Epithelial cell of esophagus (primary cell): ENCODE measurements at places on chromosomes 12 and 14.
A peak's percentile ranks its signal among the peaks of the same experiment; 100 is the strongest.

DNA sequence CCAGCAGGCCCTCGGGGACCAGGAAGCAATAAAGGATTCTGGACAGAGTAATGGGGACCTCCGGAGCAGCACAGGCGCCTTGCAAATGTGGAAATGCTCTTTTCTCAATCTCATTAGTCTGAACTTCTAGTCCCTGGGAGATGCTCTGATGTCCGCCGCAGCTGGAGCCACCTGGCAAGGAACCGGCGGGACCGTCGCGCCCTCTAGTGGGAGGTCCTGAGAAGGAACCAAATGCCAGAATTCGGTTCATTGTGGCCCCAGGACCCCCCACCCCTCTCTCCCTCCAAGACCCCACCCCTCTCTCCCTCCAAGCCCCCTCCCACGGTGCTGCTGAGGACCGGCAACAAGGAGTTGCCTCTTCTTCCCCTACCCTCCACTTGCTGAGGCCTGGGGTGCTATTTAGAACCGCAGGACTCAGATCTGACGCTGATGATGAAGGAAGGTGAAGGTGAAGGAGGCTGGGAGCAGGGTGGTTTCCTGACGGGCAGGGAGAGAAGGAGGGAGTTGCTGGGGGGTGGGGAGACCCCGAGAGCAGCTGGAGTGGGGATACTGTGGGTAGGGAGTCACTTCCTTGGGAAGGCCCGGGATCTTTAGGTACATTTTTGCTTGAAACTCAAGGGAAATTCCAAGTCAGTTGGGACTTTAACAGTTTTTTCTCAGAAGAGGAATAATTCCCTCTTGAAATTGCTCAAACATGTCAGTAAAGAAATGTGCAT lies 42.5 kb downstream of the SMIM41 start:
- DNase-seq: peak; percentile 58

GRCh38 chr12:9340422-9341259 lies 132.4 kb upstream of the PZP start:
- DNase-seq: no peak

DNA sequence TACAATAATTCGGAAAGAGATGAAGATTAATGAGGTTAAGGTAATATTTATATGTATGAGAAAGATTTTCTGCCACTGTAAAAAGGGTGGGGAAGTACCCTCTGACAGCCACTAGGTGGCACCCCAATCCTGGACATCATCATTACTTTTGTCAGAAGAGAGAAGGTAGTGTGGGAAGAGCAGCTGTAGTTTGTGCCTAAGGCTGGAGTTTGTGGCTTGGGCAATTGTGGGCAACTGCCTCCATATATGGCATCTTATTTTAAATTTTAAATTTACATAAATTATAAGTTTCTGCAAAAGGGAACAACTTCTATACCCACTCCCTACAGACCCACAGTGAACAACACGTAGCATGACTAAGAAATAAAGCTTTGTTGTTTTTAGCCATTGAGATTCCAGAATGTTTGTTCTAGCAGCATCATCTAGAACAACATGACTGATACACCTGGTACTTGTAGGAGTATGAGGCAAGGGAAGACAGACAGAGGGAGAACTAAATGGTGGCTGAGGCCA lies 34.4 kb upstream of the SYCP3 start:
- peak; percentile 77 for DNase-seq

DNA sequence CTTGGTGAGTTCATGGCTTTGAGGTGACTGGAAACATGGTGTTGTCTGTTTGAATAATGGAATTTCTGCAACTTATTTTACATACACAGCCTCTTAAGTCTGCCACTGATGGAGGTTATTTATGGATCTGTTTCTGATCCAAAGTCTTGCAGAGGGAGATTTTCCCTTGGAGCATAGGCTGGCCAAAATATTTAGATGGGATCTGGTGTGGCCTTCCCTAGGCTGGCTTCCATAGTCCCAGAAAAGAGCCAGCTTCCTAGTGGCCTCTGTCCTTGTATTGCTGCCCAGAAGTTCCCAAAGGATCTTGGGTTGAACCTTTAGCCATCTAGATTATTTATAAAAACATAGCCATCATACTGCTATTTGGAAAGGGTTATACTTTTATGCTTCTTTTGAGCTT lies 491.1 kb upstream of the RGS6 start:
- no peak for DNase-seq

DNA sequence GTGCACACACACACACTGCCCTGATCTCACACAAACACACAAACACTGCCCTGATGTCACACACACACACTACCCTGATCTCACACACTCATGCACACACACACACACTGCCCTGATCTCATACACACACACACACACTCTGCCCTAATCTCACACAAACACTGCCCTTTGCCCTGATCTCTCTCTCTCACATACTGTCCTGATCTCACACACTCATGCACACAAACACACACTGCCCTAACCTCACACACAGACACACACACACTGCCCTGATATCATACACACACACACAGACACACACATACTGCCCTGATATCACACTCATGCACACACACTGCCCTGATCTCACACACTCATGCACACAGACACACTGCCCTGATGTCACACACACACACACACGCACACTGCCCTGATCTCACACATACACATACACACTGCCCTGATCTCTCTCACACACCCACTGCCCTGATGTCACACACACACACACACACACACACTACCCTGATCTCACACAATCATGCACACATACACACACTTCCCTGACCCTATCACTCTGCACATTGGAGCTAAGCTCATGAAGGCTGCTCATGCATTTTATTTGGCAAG lies 97.6 kb upstream of the DIO3 start:
- no peak for DNase-seq

GRCh38 chr12:129440278-129440677 lies 463.5 kb downstream of the TMEM132D start:
- DNase-seq: no peak

DNA sequence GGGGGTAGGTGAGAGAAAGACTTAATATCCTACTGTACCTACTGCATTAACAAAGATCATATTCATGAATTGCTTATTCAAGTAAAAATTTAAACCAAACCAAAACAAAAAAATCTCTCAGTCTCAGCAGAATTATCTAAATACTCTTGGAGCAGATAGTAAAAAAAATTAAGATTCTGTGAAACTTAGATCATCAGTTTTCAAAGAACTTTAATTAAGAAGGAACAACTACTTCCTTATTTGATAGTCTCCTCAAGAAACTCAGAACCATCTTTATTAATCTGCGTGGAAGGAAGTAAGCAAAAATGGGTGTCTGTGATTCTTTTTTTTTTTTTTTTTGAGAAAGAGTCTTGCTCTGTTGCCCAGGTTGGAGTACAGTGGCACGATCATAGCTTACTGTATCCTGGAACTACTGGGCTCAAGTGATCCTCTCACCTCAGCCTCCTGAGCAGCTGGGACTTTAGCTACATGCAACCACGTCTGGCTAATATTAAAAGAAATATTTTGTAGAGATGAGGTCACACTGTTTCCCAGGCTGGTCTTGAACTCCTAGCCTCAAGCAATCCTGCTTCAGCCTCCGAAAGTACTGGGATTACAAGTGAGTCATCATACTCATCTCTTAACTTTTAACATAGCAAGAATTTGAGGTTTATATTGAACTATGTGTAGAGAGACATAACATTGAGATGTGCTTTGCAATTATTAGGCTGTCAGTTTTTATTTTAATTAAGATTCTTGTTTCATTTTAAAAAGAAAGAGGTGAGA lies 37.4 kb downstream of the GAS2L3 start:
- peak; percentile 2 for DNase-seq
